ENCODE measurements at places on chromosomes 3 and 15.

DNA sequence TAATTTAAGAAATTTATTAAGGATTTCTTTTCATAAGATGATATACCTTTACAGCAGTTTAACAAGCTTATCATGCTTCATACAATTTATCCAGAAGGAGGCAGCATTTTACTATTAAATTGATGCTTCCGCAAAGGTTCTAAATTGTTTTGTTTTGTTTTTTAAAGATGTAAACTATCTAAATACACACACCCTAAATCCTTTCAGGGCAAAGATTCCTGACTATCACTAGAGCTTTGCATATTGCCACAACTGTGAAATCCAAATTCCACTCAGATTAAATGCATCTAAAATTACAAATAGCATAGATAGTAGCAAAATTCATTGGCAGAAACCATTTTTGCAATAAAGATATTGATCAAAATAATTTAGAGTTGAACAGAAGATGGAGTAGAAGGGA lies 44.5 kb upstream of the CCNL1 start:
- no peak for DNase-seq

- DNase-seq: no peak
Observed at GRCh38 chr3:150582620-150583019, 20.5 kb upstream of the SELENOT start.

DNA sequence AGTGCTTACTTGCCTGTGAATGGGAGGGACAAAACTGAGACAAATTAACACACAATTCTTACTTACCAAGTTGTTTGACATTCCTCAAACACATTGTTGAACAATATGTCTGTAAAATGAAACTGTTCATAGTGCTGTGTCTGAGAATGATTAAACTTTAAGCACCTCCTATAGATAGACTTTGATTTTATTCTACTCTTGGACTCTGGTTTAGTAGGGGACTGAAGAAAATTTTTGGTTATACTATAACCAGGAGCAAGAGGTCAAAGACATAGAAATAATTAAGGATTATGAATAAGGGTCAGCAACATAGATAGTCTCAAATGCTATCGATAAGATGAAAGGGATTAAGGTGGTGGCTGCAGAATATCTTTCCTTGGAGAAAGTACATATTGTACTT lies 7.9 kb upstream of the MTFMT start:
- DNase-seq: no peak

- DNase-seq: no peak
Observed at GRCh38 chr15:58475573-58476524, 44.1 kb downstream of the LIPC start.

DNA sequence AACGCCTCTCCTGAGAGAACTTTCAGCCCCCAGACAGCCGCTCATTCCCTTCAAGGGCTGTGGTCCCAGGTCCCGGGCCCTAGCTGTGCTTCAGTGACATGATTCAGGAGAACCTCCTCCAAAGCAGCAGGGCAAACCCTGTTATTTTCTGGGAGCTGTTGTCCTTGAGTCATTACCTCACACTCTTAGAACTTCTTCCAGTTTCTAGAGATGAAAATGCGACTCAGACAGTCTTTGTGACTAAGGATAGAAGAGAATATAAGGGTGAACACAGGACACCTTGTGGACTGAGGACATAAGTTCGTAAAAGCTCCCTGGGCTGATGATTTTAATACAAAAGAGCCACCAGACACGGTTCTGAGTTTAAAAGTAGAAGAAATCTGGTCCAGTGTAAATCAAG lies 203.8 kb downstream of the RORA start:
- no peak for DNase-seq
